Activated gamma-delta T cell treated with Interleukin-2 at 50 U/mL for 16 hours (primary cell): ENCODE measurements at places on chromosomes 2 and 18.

- DNase-seq: no peak
These were observed 27.8 kb upstream of the COPS8 start for GRCh38 chr2:237057893-237058300.

DNA sequence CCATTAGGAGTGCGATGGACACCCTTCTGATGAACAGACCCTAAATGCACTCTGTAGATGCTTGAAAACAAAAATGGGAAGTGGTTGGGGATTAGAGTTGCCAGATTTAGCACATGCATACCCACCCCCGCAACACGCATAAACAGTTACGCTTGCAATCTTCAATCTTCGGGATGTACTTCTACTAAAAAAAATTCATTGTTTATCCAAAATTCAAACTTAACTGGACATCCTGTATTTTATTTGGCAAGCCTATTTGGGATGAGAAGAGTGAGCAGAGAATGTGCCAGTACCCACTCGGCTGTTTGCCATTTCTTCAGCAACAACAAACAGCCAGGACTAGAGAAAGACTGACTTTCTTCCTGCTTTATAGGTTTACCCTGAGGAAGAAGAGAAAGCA, 18.4 kb downstream of the KIAA2012 start:
- DNase-seq: no peak

GRCh38 chr2:238754259-238754658, 93.6 kb upstream of the TWIST2 start:
- no peak for DNase-seq

- DNase-seq: no peak
These were observed 788.6 kb downstream of the SOCS6 start for GRCh38 chr18:71077451-71077850.

DNA sequence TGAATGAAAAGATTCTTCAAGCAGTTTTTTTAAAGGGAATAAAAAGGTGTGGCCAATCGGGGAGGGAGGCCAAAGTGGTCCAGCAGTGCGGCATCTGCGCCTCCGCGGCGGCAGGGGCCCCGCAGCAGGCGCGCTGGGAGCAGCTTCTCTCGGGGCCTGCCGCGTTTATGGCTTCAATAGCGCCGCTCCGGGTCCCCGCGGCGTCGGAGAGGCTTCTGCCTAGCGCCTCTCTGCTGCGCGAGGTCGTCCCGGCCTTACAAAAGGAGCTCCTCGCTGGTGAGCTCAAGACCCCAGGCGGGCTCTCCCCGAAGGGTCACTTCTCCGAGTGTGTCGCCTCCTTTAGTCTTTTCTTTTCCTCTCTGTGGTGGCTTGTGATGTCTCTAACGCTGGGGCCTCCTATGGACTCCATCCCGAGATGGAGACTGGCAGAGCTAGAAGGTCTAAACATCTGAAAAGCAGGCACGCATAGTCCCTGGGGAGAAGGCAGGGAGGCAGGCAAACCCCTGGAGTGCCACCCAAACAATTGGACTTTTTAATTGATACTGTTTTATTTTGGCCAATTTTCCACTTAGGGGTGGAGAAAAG, 67.1 kb downstream of the SUMO1 start:
- no peak for DNase-seq

GRCh38 chr18:23108496-23108895, 26.8 kb upstream of the CABLES1 start:
- DNase-seq: no peak

DNA sequence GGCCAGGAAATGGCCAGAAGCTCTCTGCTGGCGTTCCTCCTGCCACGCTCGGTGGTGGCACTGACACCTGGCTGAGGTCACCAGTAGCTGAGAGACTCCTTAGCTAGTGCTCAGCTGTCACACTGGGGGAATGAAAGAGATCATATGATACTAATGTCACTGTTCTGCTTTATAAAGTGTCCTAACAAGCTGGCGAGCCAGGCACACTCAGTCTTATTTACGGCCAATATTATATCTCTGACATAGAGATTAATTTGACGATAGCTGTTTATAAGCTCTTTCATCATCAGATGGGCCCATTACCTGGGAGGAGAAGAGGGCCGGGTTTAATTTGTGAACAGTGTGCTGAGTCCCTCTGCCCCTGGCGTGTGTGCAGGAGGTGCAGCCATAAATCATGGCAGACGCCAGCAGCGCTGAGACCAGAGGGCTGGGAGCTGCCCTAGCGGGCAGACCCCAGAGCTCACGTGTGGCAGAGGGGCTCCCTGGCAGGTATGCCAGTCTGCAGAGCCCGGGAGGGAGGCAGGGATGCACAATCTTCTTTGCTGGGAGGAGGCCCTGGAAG, 246.5 kb downstream of the HAUS1 start:
- no peak for DNase-seq

DNA sequence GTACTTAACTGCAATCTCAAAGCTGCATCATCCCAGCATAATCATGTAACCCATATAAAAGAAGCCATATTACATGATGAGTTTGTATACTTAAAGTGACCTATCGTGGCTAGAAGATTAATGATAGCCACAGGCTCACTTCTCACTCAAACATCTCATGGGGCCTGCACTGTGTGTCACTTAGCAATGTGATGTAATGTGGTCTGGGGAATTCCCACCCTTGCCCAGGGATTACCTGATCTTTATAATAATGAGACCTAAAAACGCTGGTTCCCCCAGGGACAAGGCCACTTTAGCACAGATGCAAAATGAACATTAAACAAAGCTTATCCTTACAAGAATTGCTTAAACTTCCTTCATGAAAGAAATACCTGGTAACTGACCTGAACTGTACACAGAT, 427.1 kb upstream of the CNTNAP5 start:
- no peak for DNase-seq

DNA sequence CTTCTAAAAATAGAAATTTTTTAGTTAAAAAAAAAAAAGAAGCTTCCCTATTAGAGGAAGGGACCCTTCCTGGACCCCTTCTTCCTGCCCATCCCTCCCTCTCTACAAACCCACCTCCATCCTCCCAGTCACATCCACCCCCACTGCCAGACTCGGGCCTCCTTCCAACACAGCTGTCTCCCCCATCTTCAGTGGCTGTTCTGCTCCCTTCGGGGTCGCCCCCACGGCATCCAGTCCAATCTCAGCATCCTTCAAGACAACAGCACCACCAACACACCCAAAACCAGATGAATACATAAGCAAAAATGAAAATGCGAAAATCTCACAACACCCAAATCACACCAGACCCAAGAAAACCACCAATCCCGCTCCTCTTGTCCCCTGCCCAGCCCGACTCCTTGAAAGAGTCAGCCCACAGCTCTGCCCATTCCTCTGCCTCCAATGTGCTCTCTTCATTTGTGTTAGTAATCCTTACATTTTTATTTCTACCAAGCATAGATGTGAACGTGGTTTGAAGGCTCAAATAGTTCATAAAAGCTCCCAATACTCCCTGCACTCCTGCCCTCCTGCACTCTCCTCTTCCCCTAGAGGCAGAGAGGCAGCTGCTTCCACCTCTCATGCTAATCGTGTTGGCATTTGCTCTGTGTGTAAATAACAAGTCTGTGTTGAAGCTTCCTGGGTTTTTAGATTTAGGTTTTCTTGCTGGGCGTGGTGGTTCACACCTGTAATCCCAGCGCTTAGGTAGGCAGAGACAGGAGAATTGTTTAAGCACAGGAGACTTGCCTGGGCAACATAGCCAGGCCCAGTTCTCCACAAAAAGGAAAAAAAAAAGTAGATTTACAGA, 37.0 kb downstream of the MAL start:
- no peak for DNase-seq

DNA sequence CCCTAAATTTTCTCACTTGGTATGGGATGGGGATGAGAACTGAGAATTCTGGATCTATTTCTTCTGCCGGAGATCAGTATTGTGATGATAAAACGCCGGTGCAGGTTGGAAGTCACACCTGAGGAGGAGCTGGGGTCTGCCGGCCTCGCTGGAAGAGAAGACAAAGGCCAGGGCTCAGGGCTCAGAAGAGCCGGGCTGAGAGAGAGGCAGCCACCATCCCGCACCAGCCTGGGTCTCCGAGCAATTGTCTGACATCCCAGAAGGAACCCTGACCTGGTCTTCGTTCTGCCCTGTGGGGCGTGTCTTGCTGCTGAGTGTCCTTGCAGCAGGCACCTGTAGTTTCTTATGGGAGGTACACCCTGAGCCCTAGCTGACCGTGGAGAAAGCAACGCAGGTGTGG, 31.4 kb upstream of the SALL3 start:
- DNase-seq: no peak

GRCh38 chr2:84958135-84959059, 12.6 kb upstream of the KCMF1 start:
- no peak for DNase-seq

- no peak for DNase-seq
These were observed 52.7 kb downstream of the TAF1B start for GRCh38 chr2:9895669-9896590.
